Fibroblast of lung (primary cell): ENCODE measurements at places on chromosomes 7 and 10. TPM values are rescaled to one million over a fixed set of nuclear protein-coding genes. Genes with fewer than 3 reads are reported as not detected.

TLX1 gene
- not detected in 2 replicates for total RNA-seq

CHST12 gene
- total RNA-seq, result 1.5 and 3.5 TPM in 2 replicates

JAKMIP3 gene
- total RNA-seq, result under 0.01 and 0.17 TPM in 2 replicates

TMEM196 gene
- total RNA-seq, result not detected in 2 replicates

PTPRZ1 gene
- not detected in 2 replicates for total RNA-seq

DNA sequence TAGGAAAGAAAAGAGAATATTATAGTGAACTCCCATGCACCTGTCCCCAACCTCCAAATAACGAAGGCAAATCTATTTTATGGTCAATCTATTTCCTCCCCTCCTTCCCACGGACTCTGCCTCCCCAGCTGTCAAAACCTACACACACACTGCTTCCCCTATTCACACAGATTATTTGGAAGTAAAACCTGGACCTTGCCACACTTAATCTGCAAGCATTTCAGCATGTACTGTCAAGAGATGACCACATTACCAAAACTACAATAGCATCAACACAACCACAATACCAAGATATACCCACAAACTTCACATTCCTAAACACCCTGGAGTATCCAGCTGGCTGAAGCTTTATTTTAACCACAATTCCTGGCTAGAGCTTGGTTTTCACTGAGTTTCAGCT, 27.8 kb upstream of the KCNK18 start:
- no peak for DNase-seq

DNA sequence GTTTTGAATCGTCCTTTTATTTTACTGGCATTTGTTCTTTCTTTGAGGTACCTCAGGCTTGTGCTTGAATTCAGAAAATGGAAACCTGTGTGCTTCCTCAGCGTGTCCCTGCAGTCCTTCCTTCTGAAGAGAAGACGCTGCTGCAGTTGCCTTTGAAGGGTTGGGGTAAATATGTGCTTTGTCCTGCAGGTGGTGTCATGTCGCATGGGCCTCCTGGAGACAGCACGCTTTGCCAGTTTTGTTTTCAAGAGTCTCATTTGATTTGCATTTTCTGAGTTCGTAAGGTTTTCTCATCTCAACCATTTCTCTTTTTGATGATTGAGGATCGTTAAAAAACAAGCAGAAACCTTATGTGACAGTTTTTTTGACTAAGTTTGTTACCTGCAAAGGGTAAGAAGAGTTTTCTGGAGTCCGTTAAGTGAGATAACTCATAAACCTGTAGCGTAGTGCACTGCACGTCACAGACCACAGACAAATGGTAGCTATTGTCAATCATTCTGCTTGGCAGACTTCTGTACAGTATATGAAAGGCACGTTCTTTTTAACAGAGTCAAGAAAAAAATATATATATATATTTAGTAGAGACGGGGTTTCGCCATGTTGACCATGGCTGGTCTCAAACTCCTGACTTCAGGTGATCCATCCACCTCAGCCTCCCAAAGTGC, 57.0 kb downstream of the CDC123 start:
- peak; percentile 15 for DNase-seq

DNA sequence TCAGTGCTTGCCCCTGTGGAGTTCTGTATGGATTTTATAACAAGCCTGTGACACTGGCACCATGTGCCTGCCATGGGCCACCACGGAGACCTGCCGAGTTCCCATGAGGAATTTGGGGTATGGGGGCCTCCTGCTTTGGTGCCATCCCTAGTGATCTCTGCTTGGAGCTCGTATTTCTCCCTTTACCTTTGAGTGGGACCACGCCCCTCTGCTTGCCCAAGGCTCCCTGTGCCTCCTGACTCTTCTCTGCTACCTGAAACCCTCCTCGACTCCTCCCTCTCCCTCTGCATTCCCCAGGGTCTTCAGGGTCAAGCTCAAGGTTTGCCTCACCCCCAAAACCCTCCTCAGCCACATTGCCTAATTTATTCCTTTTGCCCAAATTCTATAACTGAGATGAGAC, 225.0 kb downstream of the BUB3 start:
- DNase-seq, result no peak

- no peak for DNase-seq
Measured at GRCh38 chr10:13706175-13706574, 119.4 kb downstream of the PRPF18 start.

GRCh38 chr7:522071-522950, 2.7 kb upstream of the PDGFA start:
- DNase-seq, result peak; percentile 57

DNA sequence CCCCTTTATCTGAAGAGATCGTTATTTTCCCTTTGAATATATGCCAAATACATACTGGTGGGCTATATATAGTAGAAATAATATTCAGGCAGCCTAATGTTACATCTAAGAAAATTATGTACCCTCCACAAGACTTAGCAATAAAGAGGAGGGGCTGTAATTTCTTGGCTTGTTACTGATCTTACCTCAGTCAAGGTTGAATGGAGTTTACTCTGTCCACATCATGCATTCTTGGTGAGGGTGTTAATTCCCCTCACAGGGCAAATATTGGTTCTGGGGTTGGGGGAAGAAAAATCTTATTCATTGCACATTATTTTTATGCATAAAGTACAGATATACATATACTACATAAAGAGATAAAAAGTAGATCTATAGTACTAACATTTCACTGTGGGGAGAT, 145.8 kb upstream of the ANK3 start:
- DNase-seq, result no peak

DNA sequence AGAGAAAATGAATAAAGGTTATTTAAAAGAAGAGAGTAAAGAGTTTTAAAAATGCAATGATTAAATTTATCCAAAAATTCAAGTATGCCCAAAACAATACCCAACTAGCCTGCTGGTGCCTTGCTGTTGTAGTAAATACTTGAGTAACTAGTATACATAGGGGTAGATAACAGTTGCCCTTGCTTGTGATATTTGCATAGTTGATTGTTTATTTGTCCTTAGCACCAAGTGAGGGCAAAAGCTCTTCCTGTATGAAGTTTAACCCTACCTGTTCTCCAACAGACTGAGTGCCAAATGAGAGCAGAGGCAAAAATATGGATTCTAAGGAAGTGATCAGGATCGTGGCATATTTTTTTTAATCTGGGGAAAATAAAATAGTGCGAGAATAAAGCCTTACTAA, 85.0 kb downstream of the PTN start:
- no peak for DNase-seq

DNA sequence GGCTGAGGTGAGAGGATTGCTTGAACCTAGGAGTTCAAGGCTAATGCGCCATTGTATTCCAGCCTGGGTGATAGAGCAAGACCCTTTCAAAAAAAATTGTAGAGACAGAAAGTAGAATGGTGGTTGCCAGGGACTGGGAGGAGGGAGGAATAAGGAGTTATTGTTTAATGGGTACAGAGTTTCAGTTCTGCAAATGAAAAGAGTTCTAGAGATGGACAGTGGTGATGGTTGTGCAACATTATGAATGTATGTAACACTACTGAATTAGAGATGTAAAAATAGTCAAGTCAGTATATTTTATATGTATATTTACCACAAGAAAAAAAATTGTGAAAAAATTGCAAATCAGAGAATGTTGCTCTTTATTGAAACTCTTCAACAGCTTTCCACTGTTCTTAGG, 266.5 kb upstream of the NPY start:
- no peak for DNase-seq

- DNase-seq, result peak; percentile 96
Measured at GRCh38 chr7:106486331-106486730, 174.6 kb downstream of the CCDC71L start.

DNA sequence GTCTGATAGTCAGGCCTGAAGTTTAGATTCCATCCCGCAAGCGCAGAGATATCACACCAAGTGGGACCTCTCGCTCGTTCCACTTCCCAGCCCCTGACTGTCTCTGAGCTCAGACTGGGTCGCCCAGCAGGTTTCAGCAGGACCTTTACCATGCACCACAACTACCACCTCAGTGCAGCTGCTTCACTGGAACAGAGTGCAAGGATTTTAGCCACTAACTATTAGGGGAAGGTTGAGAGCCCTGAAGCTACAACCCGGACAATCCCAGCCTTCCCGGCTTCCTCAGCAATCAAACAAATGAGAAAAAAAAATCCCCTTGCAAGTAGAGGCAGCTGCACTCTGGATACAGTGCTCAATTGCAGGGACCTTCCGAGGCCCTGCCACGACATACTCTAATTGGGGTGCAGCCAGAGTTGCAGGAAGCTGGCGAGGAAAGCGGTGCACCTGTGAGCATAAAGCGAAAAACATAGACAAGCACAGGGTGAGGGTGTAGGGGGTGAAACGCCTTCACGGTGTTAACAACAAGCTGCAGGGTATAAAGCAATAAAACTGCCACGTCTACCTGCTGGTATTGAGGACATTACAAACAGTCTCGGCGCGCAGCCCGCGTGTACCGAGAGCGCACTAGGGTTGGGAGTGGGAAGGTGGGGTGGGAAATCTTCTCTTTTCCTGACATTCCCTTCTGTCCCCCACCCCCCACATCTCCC, 2.6 kb upstream of the DLX6 start:
- no peak for DNase-seq

- DNase-seq, result no peak
Measured at GRCh38 chr10:19626156-19626555, 190.1 kb upstream of the PLXDC2 start.

DNA sequence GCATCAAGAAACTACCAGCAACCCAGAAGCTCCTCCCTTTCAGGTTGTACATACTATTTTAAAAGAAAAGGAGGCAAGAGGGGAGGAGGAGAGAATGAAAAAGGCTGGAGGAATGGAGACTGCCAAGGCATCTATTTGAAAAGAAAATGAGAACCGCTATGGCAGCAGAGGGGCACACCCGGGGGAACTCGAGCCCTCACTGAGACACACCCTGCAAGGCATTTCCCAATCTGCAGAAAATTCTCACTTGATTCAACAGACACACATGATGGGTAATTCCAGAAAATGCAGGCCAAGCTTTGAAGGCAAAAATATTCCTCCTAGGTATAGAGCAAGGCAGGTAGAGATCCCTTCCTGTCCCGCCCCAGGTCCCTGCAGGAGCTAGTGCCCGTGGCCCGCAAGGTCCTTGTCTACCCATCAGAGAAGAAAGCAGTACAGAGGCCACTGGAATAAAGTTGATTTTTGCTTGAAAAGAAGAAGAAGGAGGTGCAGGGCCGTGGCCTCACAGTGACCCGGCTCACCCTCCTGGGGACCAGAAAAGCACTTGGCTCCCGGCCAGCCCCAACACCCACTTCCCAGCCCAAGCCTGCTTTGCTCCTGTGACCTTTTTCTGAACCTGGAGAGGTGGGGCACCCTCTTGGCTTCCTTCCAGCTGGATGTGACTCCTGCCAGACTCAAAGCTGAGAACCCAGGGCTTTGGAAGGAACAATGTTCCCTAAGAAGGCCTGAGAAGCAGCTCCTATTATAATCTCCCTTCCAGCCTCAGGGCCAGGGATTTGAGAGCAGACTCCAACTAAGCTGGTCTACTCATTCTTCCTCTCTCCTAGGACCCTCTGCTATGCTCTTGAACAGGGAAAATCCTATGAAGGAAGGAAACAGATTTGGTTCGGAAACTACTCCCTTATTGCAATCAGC, 6.2 kb upstream of the PIK3CG start:
- no peak for DNase-seq

DNA sequence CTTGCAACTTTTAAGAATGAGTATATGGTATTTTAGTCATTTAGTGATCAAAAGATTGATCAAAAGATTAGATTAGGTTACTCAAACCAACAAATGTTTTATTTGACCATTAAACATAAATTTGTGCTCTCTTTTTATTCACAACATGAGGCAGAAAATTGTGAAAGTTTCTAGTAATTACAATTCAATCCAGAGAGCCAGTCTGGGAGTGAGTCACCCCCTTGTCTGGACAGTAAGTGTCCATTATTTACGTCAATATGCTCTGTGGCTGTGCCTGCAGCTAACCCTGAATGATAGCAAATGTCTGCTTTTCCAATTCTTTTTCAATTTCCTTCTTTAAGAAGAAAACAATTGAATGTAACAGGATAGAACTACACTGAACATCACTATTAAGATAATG, 27.9 kb downstream of the GNG11 start:
- peak; percentile 91 for DNase-seq

- DNase-seq, result peak; percentile 35
Measured at GRCh38 chr7:76020031-76020714, 25.8 kb upstream of the TMEM120A start.

DNA sequence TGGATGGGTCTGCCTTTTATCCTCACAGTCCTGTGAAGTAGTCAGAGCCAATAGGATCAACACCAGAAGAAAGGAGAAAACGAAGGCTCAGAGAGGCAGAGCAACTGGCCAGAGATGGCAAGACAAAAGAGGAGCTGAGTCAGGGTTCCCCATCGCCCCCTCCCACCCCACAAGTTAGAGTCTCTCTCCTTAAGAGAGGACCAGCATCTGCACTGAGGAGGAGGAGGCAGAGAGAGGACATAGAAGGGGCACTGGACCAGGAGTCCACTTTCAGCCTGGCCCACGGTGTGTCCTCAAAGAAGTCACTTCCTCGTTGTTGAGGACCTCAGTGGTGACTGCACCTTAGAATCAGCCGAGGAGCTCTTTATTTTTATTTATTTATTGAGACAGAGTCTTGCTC, 11.6 kb downstream of the SPOCK2 start:
- no peak for DNase-seq

GRCh38 chr7:79837915-79838314, 296.7 kb upstream of the GNAI1 start:
- DNase-seq, result no peak

- DNase-seq, result no peak
Measured at GRCh38 chr10:117734731-117735405, 192.3 kb downstream of the EMX2 start.

DNA sequence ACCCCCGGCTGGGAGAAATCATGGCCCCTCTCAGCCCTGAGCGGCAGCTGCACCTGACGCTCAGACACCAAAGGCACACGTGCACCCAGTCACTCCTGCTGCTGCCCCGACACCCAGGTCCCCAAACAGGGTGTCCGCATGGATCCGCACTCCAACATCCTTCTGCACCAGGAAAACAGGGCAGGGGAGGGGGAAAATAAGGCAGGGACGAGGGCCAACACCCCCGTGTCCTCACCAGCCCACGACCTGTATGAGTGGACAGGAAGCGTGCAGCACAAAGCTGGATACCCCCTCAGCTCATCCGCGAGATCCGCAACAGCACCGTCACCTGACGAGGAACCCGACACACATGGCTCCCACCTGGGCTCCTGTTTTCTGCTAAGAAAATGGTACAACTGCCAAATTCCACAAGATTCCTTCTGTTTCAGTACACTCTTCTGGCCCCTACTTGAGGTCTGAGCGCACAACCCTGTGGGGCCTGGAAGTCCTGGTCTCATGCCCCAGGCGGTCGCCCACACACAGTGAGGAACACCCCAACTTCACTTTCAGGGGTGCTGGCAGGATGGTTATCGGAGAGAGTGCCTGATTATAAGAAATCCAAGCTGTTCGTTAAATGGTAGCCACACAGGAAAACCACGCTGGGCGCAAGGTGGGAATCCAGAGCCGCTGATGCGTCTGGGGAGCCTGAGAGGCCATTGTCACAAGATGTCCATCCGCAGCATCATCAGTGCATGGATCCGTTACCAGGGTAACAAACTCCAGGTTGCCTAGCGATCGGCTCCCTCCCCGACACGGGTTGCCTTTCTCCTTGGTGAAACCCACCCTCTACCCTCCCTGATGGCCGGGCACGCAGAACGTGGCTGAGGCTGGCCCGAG, 63.6 kb downstream of the ZRANB1 start:
- DNase-seq, result no peak
